ENCODE measurements at places on chromosomes 16 and 17.

DNA sequence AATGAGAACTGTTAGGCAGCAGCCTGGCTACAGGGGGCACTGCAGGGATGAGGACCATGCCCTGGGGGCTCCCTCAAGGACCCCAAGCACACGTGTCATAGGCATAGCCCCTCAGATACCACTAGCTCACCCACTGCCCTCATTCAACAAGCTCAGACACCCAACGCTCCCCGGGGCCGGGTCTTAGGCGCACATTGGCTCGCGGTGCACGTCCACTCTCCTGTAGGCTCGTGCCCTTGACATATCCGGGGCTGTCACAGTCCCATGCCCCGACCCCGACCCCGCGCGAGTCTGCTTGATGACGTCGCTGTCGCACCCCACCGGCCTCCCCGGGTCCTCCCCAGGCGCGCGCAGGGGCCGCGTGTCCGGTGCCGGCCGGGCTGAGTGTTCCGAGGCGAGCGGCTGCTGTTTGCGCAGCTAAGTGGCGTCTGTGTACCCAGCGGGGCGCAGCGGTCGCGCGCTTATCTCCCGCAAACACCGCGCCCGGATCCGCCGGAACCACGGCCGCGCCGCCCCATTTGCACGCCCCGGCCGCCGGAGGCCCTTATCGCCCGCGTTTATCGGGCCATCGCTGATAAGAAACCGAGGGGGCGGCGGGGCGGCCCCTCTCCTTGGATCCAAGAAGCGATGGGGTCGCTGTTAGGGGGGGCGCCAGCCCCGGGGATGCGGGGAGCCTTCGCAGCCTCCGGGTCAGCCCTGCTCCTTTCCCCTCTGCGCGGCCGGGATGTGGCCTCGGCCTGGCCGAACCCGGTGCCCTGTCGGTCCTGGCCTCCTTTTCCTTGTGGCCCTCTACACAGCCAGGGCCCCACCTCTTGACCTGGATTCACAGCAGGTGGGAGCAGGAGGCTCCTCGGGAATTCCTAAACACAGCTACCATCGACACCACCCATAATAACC, 20.7 kb upstream of the NAGS start:
- no peak for DNase-seq

GRCh38 chr17:47423406-47424295, 99.9 kb downstream of the EFCAB13 start:
- DNase-seq: no peak

- DNase-seq: no peak
These were observed 13.5 kb downstream of the KPNA2 start for GRCh38 chr17:68048996-68049395.

GRCh38 chr16:17420816-17421215, 49.9 kb downstream of the XYLT1 start:
- DNase-seq: no peak

- DNase-seq: no peak
These were observed 375 bp downstream of the SLC25A11 start for GRCh38 chr17:4939546-4939795.

DNA sequence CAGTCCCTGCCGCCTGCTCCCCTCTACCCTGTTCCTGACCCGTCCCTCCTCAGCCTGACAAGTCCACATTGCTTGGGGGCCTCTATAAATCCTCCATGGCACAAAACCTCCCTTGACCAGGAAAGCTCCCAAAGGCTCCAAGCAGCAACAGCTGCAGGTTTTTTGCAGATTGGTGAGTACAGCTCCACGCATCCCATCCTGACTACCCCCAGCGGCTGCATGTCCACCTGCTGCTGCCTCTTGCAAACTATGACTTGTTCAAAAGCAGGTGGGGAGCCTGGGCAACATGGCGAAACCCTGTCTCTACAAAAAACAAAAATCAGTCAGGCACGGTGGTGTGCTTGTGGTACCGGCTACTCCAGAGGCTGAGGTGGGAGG, 122.8 kb downstream of the ANKRD11 start:
- DNase-seq: no peak

- no peak for DNase-seq
These were observed 210.4 kb upstream of the IRX5 start for GRCh38 chr16:54720259-54720658.
